ENCODE measurements at places on chromosomes 5 and 9.

- no peak overlapping the region for H3K4me3 ChIP-seq
- DNase-seq, result no peak
- no peak overlapping the region for H3K27ac ChIP-seq
- no peaks in the 10 kb centered on the region for H3K4me1 ChIP-seq
- no peaks in the 10 kb centered on the region for H3K27me3 ChIP-seq
Observed at GRCh38 chr5:149697001-149697400, 33.1 kb upstream of the PPARGC1B start.

DNA sequence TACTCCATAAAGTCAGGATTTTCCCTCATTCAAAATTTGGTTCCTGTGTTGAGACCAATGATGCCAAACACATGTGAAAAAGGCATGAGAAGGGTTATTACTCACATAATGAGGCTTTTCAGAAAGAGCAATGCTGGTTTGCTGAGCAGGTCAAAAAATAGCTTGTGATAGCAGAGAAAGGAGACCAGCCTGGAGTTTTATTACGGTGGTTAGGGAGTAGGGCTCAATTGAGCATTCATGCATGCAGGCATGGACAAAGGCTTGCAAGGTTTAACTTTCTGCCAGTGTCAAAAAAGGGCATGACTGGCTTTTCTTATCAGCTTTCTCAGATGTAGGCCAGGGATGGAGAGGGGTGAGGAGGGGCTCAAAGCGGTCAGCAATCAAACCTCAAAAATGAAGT, 628.3 kb downstream of the DNAH5 start:
- H3K4me3 ChIP-seq, result no peak overlapping the region
- no peaks in the 10 kb centered on the region for H3K27me3 ChIP-seq
- no peaks in the 10 kb centered on the region for H3K36me3 ChIP-seq
- no peak overlapping the region for H3K27ac ChIP-seq
- no peaks in the 10 kb centered on the region for H3K4me1 ChIP-seq

DNA sequence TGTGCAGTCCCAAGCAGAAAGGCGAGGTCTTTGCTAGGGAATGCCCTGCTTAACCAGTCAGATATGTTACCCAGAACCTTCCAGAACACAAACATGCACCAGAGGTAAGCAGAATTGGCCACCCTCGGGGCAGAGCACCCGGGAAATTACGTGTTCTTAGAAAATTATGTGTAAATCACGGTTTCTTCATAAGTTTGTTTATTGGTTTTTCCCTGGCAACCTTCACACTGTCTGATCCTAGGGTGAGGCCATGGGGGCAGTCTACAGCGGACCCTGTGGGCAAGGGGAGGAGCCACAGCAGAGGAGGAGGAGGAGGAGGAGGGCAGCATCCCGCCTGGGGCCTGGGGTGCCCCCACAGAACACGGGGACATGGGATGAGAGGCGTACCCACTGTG, 31.4 kb downstream of the RXRA start:
- no peaks in the 10 kb centered on the region for H3K27me3 ChIP-seq
- DNase-seq, result no peak
- no peaks in the 10 kb centered on the region for H3K36me3 ChIP-seq

DNA sequence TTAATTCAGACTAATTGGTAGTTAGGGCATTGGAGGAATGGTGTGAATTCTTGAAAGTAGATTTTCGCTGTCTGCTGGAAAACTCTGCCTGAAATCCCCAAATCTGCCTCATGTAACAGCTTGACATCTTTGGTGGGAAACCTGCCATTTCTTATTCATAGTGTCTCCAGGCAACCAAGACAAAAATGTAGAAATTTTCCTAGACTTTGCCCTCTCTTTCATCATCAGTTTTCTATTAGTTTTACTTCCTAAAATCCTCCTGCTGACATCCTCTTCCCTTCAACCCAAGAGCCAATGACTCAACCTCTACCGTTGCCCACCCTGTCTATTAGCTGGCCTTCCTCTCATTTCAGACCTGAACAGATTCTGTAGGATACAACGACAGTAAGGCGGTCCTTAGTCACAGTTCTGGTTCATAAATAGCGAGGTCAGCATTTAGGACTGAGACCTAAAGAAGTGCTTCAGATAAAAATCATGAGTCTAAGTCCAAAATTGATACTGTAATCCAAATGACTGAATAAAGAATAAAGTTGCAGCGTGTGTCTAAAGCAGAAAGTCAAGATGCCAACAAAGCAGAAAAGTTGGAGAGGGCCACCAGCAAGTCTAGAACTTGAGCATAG, 133.9 kb downstream of the MUSK start:
- peak overlapping the region; percentile 24 for H3K27ac ChIP-seq
- H3K27me3 ChIP-seq, result no peaks in the 10 kb centered on the region
- H3K36me3 ChIP-seq, result no peaks in the 10 kb centered on the region
- H3K4me3 ChIP-seq, result no peak overlapping the region
- H3K4me1 ChIP-seq, result no peaks in the 10 kb centered on the region

- H3K27ac ChIP-seq, result no peak overlapping the region
- H3K36me3 ChIP-seq, result no peaks in the 10 kb centered on the region
- DNase-seq, result no peak
- no peak overlapping the region for H3K4me3 ChIP-seq
Observed at GRCh38 chr5:26343801-26344325, 694.5 kb downstream of the CDH9 start.

- no peak for DNase-seq
- H3K4me3 ChIP-seq, result no peak overlapping the region
- H3K4me1 ChIP-seq, result no peaks in the 10 kb centered on the region
- H3K27ac ChIP-seq, result no peak overlapping the region
- H3K36me3 ChIP-seq, result no peaks in the 10 kb centered on the region
Observed at GRCh38 chr9:31519011-31519410, 865.4 kb upstream of the ACO1 start.

DNA sequence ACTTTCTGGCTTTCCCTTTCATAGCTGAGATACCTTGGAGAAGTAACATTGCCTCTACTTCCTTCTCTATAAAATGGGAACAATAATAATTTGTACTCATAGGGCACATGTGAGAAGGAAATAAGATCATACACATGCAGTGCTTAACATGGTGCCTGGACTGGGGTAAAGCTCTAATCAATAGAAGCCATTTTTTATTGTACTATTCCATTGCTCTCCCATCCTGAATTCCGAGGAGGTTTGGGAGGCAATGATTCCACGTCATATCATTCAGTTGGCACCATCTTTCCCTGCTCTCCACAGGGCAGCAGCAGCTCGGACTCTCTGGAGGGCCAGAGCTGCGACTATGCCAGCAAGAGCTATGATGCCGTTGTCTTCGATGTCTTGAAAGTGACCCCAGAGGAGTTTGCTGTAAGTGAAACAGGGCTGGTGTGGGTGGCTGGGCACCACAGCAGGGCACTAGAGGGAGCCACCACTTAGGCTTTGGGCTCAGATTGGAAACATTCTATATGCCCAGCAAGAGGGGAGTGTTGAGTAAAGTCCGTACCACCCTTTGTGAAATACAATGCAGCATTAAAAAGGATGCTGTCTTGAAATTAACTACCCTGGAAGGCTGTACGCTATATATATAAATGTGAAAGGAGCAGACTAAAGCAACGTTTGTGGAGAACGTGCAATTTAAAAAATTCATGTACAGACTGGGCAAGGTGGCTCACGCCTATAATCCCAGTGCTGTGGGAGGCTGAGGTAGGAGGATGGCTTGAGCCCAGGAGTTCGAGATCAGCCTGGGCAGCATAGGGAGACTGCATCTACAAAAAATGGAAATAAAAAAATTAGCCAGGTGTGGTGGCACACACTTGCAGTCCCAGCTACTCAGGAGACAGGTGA, 51.2 kb downstream of the RALGPS1 start:
- no peaks in the 10 kb centered on the region for H3K27me3 ChIP-seq
- no peak overlapping the region for H3K27ac ChIP-seq
- no peak overlapping the region for H3K4me3 ChIP-seq
- H3K4me1 ChIP-seq, result peaks cover 2% of the 10 kb centered on the region

DNA sequence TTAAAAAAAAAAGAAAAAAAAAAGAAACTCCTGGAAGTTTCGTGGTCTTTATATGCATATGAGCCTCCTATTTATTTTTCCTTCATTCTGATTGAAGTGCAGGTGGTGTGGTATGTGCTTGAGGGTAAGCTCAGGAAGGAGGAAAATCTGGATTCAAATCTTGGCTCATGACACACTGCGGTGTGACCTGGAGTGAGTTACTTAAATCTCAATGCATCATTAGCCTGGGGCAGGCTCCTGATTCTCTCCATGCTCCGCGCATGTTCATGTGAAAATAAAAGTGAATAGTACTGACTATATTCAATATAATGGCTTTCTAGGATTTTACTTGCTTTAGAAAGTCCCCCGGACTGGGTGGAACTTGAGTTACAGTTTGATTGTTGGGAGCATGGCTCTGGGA, 35.6 kb downstream of the PTTG1 start:
- peaks cover 11% of the 10 kb centered on the region for H3K4me1 ChIP-seq
- DNase-seq, result no peak
- no peaks in the 10 kb centered on the region for H3K36me3 ChIP-seq
- no peak overlapping the region for H3K27ac ChIP-seq

- H3K4me1 ChIP-seq, result peaks cover 16% of the 10 kb centered on the region
- DNase-seq, result no peak
- no peaks in the 10 kb centered on the region for H3K36me3 ChIP-seq
- H3K4me3 ChIP-seq, result no peak overlapping the region
- H3K27me3 ChIP-seq, result no peaks in the 10 kb centered on the region
- no peak overlapping the region for H3K27ac ChIP-seq
Observed at GRCh38 chr5:17022296-17022695, 86.2 kb upstream of the MYO10 start.

- H3K4me3 ChIP-seq, result no peak overlapping the region
- H3K36me3 ChIP-seq, result no peaks in the 10 kb centered on the region
- peak; percentile 48 for DNase-seq
Observed at GRCh38 chr5:138664276-138664943, 88.8 kb upstream of the CTNNA1 start.

DNA sequence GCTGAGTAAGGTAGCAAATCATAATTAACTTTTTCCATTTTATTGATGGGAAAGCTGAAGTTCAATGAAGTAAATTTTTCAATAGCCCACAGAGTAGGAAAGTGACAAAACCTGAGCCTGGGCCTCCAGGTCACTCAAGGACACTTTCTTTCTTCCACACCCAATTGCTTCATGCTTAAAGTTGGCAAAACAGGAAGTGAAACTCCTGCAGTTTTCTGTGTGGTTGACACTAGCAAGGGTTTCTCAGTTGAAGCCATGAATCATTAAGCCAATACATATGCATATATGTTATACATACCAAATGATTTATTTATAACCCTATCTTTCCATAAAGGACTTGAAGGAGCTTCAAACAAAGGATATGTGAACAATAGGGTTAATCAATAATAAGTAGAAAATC, 13.9 kb downstream of the TLR4 start:
- no peak overlapping the region for H3K4me3 ChIP-seq
- H3K27ac ChIP-seq, result peak overlapping the region; percentile 72
- DNase-seq, result no peak
- H3K27me3 ChIP-seq, result no peaks in the 10 kb centered on the region
- H3K36me3 ChIP-seq, result peaks cover 8% of the 10 kb centered on the region

- DNase-seq, result no peak
- no peaks in the 10 kb centered on the region for H3K36me3 ChIP-seq
- peaks cover 9% of the 10 kb centered on the region for H3K4me1 ChIP-seq
Observed at GRCh38 chr5:69010476-69010875, 83.3 kb upstream of the SLC30A5 start.

- H3K4me3 ChIP-seq, result no peak overlapping the region
- H3K4me1 ChIP-seq, result no peaks in the 10 kb centered on the region
- DNase-seq, result no peak
- H3K36me3 ChIP-seq, result no peaks in the 10 kb centered on the region
- no peak overlapping the region for H3K27ac ChIP-seq
Observed at GRCh38 chr9:115637661-115638060, 515.9 kb upstream of the PAPPA start.

- H3K4me3 ChIP-seq, result no peak overlapping the region
- no peaks in the 10 kb centered on the region for H3K36me3 ChIP-seq
- DNase-seq, result no peak
- H3K27me3 ChIP-seq, result no peaks in the 10 kb centered on the region
- H3K4me1 ChIP-seq, result no peaks in the 10 kb centered on the region
- no peak overlapping the region for H3K27ac ChIP-seq
Observed at GRCh38 chr9:25322142-25322541, 356.1 kb downstream of the TUSC1 start.

DNA sequence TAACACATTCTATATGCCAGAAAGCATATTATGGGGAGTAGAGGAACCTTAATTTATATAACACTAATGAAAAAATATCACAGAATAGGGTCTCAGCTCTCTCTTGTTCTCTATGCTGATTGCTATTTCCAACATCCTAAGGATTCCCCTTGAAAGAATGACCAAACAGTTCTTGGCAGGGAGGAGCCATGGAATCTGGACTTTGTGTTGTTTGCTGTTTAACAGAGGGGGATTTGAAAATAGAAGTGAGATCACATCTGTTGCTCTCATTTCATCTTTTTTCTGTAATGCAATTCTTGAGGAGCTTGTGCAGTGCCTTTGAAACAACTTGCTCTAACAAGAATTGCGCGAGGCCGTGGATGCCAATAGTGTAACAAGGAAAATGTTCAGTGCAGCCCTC, 755.3 kb downstream of the TLE1 start:
- no peak overlapping the region for H3K27ac ChIP-seq
- no peaks in the 10 kb centered on the region for H3K27me3 ChIP-seq
- DNase-seq, result no peak

DNA sequence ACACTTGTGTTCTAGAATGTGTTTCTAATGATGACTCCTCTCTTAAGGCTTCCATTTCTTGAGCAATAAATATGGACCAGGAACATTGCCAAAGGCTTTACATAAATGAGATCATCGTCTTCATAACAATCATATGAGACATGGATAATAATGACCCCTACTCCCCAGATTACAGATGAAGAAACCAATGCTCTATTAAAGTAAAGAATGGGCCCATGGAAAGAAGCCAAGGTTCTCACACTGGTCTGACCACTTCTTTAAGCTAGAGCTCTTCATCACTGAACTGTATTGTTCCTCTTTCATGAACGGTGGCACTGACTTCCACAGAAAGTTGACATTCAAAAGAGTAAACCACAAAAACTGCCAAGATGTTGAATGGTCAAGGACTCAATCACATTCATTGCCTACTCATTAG, 65.3 kb downstream of the MARCHF3 start:
- no peaks in the 10 kb centered on the region for H3K27me3 ChIP-seq
- no peaks in the 10 kb centered on the region for H3K36me3 ChIP-seq
- no peak for DNase-seq
- H3K4me3 ChIP-seq, result no peak overlapping the region
- peak overlapping the region; percentile 6 for H3K27ac ChIP-seq

- no peaks in the 10 kb centered on the region for H3K36me3 ChIP-seq
- no peak for DNase-seq
- H3K4me3 ChIP-seq, result no peak overlapping the region
Observed at GRCh38 chr5:159905496-159905895, 10.8 kb upstream of the ADRA1B start.

DNA sequence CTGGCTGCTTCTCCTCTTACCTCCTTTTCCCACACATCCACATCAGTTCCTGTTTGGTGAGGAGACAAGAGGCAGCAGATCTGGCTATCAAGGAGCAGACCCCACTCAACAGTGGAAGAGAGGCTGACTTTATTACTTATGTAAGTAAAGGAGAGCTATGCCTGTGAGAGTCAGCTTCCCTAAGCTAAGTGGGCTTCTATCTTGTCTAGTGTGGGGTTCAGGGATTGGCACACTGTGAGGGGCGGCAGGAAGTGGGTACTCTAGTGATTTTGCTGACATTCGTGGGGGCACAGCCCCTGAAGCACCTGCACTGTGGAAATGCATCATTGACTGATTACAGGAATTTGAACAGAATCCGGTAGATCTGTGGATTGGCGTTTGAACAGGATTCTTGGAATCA, 163.5 kb upstream of the IRX1 start:
- H3K27me3 ChIP-seq, result peaks cover 14% of the 10 kb centered on the region
- H3K4me1 ChIP-seq, result no peaks in the 10 kb centered on the region
- DNase-seq, result no peak
- no peak overlapping the region for H3K4me3 ChIP-seq
